ENCODE measurements at places on chromosomes 2 and 18. TPM values are rescaled to one million over a fixed set of nuclear protein-coding genes. Genes with fewer than 3 reads are reported as not detected.

The ORC4 gene
- 49.5 TPM for total RNA-seq

The CTIF gene
- 48.2 TPM for total RNA-seq

The CD8B2 gene
- total RNA-seq: not detected

DNA sequence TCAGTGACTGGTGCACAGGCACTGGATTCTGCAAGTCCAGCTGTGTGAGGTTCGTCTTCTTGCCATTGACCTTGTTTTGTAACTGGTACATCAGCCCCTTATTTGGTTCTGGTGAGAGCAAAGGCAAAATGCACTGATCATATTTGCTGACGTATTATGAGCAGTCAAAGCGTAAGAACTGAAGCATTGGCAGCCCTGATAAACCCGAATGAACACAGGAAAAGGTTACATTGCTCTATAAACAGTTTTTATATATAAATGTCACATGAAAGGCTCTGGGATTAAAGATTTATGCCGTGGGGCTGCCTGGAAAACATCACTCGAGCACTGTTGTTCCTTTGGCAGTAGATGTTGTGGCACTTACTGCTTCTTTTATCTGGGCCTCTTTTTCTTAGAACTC, 167.9 kb downstream of the IRS1 start:
- no peaks in the 10 kb centered on the region for H3K36me3 ChIP-seq
- no peaks in the 10 kb centered on the region for H3K4me1 ChIP-seq
- no peaks in the 10 kb centered on the region for H3K27me3 ChIP-seq
- no peak overlapping the region for H3K4me3 ChIP-seq
- no peak for DNase-seq

The PTCD3 gene
- total RNA-seq: 86.1 TPM

DNA sequence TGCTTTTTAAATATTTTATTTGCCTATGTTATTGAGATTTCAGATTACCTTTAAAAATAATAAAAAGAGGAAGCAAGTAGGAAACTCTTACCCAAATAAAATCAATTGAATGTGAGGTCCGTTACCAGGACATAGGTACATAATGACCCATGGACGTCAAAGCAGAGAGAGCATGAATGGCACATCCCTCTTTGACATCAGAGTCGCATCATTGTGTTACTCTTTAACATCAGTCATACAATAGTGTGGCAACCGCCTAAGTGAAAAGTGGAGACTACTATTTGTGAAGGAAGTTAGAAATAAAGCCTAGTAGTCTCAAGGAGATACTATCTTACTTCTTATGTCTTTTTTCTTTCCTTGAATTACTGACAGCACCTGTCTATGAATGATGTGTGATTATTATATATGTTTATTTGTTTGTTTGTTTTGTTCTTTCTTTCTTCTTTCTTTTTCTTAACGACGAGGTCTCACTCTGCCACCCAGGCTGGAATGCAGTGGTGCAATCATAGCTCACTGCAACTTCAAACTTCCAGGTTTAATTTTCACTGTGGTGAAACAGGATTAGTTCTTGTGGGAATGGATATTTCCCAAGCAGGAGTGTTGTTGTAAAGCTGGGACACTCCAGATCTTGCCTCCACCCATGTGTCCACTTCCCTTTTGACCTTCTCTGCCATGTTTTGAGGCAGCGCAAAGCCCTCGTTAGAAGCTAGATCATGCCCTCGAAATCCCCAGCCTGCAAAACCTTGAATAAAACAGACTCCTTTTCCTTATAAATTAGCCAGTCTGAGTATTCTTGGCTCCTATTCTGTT, 407.2 kb upstream of the NETO1 start:
- DNase-seq: no peak
- no peaks in the 10 kb centered on the region for H3K4me1 ChIP-seq
- no peak overlapping the region for H3K4me3 ChIP-seq
- H3K27ac ChIP-seq: no peak overlapping the region
- H3K36me3 ChIP-seq: no peaks in the 10 kb centered on the region

- peak overlapping the region; percentile 22 for H3K27ac ChIP-seq
- H3K4me1 ChIP-seq: peaks cover 78% of the 10 kb centered on the region
- H3K4me3 ChIP-seq: no peak overlapping the region
- H3K27me3 ChIP-seq: no peaks in the 10 kb centered on the region
These were observed 128.5 kb downstream of the TANC1 start for GRCh38 chr2:159096901-159097300.

The MOGAT1 gene
- not detected for total RNA-seq

The PLA2R1 gene
- 1.9 TPM for total RNA-seq

GRCh38 chr2:200777275-200777674, 34.4 kb upstream of the BZW1 start:
- H3K4me1 ChIP-seq: no peaks in the 10 kb centered on the region
- H3K27me3 ChIP-seq: no peaks in the 10 kb centered on the region
- no peak overlapping the region for H3K27ac ChIP-seq
- H3K4me3 ChIP-seq: no peak overlapping the region
- DNase-seq: no peak

The ONECUT2 gene
- total RNA-seq: not detected

- H3K27ac ChIP-seq: no peak overlapping the region
- DNase-seq: no peak
- no peak overlapping the region for H3K4me3 ChIP-seq
- no peaks in the 10 kb centered on the region for H3K27me3 ChIP-seq
- peaks cover 4% of the 10 kb centered on the region for H3K4me1 ChIP-seq
These were observed 15.5 kb upstream of the MGAT5 start for GRCh38 chr2:134238371-134238770.

The PLCD4 gene
- total RNA-seq: not detected

- no peaks in the 10 kb centered on the region for H3K27me3 ChIP-seq
- peak; percentile 29 for DNase-seq
- no peaks in the 10 kb centered on the region for H3K4me1 ChIP-seq
- no peak overlapping the region for H3K4me3 ChIP-seq
- H3K36me3 ChIP-seq: no peaks in the 10 kb centered on the region
- no peak overlapping the region for H3K27ac ChIP-seq
These were observed 32.1 kb downstream of the CRACDL start for GRCh38 chr2:98903767-98904485.

GRCh38 chr2:68404164-68404563, 39.1 kb downstream of the PLEK start:
- H3K36me3 ChIP-seq: no peaks in the 10 kb centered on the region
- DNase-seq: no peak
- no peak overlapping the region for H3K4me3 ChIP-seq
- H3K27me3 ChIP-seq: no peaks in the 10 kb centered on the region
- no peak overlapping the region for H3K27ac ChIP-seq
- H3K4me1 ChIP-seq: no peaks in the 10 kb centered on the region

- DNase-seq: no peak
- H3K4me3 ChIP-seq: no peak overlapping the region
- no peaks in the 10 kb centered on the region for H3K27me3 ChIP-seq
These were observed 843.8 kb upstream of the LRRTM1 start for GRCh38 chr2:81148323-81148722.

DNA sequence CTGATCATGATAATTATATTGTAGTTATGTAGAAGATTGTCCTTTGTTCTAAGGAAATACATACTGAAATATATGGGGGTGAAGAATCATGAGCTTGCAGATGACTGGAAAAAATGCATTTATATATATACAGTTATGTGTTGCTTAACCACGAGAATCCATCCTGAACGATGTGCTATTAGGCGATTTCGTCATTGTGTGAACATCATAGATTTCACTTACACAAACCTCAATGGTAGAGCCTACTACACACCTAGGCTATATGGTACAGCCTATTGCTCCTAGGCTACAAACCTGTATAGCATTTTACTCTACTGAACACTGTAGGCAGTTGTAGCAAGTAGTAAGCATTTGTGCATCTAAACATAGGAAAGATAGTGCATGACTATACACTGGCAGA, 2.6 kb upstream of the ACAA2 start:
- H3K4me3 ChIP-seq: no peak overlapping the region
- 0 out of 2 replicates have a peak, but pooled peaks cover 2% of the 10 kb centered on the region for H3K36me3 ChIP-seq
- H3K27ac ChIP-seq: no peak overlapping the region
- H3K4me1 ChIP-seq: peaks cover 22% of the 10 kb centered on the region
- no peaks in the 10 kb centered on the region for H3K27me3 ChIP-seq

All from SJSA1 (cell line).